ENCODE measurements at places on chromosomes 5 and 9.

DNA sequence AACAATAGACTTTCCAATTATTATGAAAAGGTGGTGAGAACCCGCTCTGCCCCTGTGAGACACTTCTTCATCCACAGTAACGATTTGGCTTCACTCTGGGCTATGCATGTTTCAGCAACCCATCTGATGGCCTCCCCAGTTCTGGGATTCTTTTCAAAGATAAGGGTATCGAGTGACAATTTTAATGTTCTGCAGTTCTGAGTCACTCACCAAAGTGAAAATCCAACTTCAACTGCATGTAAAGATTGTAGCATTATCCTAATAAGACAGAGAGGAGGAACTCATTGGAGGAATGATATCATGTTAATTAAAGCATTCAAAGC is 1078.3 kb upstream of the SEMA6A start:
- DNase-seq: no peak

DNA sequence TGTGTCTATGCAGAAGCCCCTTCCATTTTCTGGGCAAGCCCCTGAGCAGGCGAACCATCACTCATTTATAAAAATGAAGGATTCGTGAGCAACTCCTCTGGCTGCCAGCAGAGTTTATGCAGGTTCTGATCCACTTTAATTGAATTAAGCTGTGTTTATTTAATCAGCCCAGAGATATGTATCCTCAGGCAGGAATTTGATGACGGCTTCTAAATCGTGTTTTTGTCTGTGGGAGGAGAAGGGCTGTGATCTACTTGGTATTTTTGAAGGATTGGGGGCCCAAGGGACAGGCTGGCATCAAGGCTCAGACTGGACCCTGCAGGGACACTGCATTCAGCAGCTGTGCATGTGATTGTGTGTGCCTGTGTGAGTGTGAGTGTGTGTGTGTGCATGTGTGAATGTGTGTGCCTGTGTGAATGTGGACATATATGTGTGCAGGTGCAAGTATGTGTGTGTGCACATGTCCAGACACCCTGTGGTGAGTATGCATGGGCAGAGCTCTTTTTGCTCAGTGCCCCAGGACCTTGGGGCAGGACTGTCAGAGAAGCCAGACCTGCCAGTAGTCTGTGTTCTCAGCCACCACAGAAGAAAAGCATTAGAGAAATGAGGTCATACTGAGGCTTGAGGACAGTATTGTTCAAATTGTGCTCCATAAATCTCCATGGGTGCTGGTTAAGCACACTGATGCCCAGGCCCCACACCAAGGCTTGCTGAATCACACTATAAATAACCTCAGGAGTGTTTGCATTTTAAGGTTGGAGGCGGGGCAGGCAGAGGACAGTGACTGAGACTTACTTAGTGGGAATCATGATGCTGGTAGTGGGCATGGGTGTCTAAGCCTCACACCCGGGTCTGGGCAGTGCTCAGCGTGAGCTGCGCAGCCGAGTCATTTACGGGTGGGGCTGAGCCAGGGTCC is 164.0 kb downstream of the CARTPT start:
- no peak for DNase-seq

GRCh38 chr9:98807070-98807813 is at the start of gene GALNT12:
Gene GALNT12, plus strand, starts transcription at chr9:98807670. Its CDS starts 29 bp downstream, at chr9:98807699.
- DNase-seq: no peak

DNA sequence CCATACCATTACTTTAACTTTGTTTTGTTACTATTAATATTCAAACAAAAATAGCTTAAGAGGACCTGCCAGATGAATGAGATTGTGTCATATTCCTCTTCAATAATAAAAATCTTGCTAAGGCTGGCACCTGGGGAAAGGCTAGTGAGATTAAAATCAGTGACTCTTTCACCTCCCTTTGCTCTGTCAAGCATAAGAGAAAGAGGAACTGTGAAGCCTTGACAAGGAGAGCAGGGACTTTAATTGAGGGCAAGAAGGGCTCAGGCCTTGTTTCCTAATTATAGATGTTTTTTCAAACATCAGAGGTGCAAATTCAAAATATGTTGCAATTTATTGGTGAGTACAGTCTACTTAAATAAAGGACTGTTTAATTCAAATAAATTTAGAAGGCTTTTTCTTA is 91.7 kb downstream of the SPATA31D1 start:
- no peak for DNase-seq

DNA sequence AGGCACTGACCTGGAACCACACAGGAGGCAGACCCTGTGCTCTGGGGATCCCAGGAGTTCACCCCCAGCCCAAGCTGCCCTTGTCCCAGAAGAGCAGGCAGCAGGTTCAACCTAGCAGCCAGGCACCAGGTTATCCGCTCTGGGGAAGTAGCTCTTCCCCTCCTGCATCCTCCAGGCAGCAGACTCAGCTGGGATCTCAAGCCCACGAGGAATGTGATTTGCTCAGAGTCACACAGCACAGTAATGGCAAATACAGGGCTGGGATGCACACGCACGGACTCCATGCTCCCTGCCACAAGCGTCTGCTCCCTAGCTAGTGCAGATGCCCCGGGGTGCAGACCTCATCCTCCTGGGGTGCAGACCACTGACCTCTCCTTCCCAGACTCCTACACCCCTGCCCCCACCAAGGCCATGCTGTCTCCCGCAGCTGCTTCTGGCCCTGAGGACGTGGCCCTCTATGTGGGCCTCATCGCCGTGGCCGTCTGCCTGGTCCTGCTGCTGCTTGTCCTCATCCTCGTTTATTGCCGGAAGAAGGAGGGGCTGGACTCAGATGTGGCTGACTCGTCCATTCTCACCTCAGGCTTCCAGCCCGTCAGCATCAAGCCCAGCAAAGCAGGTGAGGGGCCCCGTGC is 25.5 kb downstream of the HK3 start:
- DNase-seq: no peak

GRCh38 chr5:170745481-170746071 is 37.9 kb upstream of the GABRP start:
- no peak for DNase-seq

DNA sequence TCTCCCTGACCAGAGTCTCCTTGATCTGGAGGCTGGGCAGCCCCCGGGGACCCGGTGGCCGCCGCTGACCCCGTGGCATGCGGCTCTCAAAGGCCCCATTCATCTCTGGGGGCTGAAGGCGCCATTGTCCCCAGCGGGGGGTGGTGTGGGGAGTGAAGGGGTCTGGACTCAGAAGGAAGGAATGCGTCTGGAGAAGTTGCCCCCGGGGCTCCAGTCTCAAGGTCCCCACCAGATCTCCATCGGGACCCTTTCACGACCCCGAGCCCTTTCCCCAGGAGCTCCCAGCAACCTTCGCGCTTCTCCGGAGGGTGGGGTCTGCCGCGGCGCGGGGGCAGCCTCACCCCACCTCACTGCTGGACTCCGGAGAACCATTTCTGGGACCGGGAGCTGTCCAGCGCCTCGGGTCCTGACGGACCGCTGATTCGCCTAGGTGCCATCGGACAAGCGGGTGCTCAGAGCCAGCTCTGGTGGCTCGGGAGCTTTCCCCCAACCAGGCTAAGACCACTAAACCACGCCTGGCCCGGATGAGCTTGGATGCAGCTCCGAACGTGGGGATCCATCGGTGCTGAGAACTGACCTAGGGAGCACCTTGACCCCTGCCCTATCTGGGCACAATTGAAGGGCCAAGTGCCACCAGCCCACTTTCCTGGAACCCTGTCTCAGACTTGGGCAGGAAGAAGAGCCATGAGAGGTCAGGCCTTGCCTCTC is 5.1 kb upstream of the PCDH1 start:
- no peak for DNase-seq

GRCh38 chr5:145178641-145179523 is 656.3 kb downstream of the PRELID2 start:
- no peak for DNase-seq

DNA sequence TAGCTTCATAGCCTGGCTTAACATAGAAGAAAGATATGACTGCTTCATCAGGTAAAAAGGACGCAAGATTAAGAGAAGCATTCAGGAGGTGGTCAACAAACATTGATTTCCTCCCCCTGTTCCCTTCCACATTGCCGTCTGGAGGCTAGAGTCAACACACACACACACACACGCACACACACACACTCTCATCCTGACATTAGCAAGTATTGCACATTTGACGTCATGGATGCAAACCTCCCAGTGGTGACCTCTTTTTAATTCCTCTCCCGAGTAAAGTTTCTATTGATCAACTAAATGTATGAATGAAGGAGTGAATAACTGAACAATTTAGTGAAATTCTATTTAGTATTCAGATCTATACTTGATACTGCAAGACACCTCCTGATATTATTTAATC is 332.8 kb downstream of the ELAVL2 start:
- DNase-seq: no peak

GRCh38 chr5:153981905-153982605 is 56.7 kb downstream of the FAM114A2 start:
- DNase-seq: no peak

GRCh38 chr9:96025995-96026602 is 150.6 kb downstream of the ERCC6L2 start:
- DNase-seq: no peak

DNA sequence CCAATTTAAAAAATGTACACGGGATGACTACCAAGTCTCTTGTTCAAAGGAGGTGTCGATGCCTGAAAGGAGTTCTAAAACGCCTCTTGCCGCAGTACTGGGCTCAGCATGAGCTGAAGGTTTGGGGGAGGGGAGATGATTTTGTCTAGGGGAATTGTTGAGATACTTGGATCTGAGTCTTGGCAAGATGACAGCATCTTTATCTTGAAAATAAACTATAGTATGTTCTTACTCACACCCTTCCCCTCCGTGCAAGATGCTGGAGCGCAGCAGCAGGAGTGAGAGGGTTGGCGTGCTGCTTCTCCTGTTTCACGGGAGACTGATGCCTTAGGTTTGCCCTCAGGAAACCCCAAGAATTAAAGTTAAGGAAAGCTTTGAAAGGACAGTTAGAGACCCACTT is 47.3 kb downstream of the FAM78A start:
- DNase-seq: no peak

- no peak for DNase-seq
These were observed 47.7 kb downstream of the ZNF608 start for GRCh38 chr5:124698770-124699169.

- no peak for DNase-seq
These were observed 35.9 kb downstream of the ZNF618 start for GRCh38 chr9:113911850-113912557.

GRCh38 chr5:100706776-100707175 is 171.6 kb downstream of the FAM174A start:
- no peak for DNase-seq

GRCh38 chr5:54670281-54670680 is 152.7 kb downstream of the SNX18 start:
- DNase-seq: no peak

- DNase-seq: peak; percentile 18
These were observed 1640.3 kb upstream of the C9orf72 start for GRCh38 chr9:29213417-29214153.

- DNase-seq: peak; percentile 60
These were observed 22.7 kb upstream of the LECT2 start for GRCh38 chr5:135977375-135977928.

DNA sequence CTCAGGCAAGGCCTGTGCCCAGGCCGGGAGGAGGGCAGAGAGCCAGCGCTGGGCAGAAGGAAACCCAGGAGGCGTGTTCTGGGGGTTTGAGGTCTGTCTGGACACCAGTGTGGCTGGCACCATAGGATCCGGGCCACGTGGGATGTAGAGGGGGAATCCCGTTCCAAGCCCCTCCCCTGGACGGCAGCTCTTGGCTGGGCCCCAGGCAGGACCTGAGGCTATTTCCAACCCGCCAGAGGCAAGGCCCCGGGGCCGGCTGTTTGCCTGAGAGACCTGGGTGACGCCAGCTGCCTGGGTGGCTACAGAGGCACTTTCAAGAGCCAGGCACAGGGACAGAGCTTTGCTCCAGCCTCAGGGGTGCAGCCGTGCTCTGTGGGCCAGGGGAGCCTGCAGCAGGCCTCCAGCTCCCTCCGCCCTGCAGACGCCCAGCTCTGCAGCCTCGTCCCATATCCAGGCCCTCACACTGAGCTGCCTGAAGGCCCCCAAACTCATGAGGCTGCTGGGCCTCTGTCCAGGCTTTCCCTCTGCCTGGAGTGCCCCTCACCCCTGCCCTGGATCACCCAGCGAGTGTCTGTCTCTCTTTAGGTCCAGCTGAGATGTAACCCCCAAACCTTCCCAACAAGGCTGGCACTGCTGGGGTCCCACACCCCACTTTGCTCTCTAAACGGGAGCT is 56.6 kb upstream of the EGFL7 start:
- DNase-seq: no peak

DNA sequence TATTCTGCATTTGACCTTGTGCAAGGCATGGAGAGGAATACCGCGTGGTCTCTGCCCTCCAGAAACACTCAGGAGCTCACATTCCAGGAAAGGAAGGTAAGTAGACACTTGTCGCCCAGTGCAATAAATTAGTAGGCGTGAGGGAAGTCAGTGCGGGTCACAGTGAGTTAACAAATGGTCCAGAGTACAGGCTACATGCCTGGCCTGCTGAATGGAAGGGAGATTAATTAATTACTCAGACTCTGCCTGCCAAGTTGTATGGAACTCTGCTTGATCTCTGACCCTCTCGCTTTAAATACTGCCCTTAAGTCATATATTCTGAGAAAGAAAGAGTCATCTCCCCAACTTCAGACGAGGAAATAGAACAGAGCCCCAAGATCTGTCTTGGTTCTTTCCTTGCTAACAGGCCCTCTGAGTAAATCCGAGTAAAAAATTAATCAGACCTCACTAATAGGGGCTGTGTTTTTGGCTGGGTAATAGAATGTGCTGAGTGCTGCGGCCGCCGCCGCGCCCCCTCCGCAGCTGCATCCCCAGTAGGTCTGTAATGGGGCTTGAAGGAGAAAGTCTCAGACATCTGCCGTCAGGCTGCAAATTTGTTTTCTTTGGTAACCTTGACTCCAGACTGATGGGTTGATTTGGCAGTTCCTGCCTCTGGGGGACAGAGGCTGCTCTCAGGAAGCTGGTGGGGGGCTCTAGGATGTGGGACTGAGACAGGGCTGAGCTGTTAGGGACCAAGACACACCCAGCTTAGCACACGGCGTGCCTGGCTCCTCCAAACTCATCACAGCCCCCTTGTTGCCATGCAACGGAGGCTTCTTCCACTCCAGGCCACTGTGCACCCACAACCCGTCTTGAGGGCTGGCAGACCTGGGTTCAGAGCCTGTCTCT is 144.4 kb downstream of the NSG2 start:
- DNase-seq: peak; percentile 48

DNA sequence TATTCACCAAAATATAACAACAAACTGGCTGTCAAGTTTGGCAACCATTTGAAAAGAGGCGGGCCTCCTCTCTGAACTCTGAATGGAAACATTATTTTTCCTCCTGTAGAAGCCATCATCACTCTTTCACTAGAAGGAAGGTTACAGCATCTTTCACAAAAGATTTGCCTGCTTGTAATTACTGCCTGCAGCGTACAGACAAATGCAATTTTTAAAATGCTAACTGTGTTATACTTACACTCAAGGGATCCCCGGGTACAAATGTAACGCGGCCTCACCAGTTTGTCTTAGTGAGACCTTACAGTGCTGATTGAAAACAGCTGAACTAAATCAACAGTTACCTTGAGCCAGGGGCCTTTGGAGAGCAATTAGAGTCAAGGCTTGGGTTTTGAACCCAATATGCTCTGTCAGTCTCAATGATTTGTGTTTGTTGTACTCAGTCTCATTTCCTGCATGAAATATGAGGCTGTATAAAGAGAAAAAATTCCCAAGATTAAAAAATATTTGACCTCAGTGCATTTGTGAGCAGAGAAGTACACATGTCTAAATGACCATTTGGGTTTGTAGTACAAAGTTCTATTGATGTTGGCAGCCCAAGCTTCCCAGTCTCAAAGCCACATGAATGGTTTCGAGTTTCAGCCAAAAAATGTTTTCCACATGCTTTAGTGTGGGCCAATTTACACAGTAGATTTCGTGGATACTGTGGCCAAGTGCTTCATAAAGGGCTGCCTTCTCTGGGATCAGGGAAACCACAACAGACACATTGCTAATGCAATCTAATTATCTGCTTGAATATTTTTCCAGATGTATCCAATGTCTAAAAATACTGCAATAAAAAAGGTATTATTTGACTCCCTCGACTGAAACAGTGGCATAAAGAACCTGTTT is 500.0 kb downstream of the SPATA31D1 start:
- no peak for DNase-seq
